NCI-H2107 (cell line): ENCODE measurements at places on chromosomes 5 and 9.

DNA sequence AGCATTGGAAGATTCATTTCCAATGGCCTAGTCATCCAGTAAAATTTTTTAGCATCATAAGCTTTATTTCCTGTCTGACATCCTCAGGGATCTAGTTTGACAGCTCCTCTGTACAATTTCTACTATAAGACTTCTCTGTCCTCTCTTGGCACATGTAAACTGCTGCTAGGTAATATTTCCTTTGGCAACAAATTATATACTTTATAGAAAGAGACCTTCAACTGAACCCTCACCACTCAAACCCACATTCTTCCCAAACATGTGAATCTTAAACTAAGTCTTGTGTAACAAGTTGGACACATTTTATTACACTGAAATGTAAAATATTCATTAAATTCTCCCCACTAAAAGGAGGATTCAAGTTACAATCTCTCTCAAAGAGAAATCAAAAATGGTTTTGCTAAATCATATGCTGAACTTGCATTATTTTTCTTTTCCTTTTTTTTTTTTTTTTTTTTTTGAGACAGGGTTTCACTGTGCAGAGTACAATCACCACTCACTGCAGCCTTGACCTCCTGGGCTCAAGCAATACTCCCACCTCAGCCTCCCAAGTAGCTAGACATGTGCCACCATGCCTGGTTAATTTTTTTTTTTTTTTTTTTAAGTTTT is 36.9 kb downstream of the SCAI start:
- no peak for DNase-seq

DNA sequence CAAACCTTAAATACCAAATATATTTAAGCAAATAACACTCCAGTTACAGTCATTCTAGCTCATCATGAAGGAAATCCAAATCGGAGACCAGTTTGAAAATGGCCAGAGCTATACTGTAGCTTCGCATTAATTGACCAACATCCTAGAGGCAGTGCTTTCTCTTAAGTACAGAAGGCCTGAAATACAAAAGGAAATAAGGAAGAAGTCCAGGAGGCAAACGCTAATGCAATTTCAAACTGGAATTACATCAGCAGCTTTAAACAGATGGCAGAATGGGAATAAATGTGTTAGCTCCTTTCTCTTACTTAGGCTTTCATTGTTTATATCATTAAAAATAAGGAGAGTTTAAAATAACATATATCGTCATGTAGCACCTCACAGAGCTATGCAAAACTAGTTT is 197.0 kb downstream of the SEC61B start:
- no peak for DNase-seq

- no peak for DNase-seq
Observed at GRCh38 chr5:173969167-173970049, 19.6 kb upstream of the C5orf47 start.

DNA sequence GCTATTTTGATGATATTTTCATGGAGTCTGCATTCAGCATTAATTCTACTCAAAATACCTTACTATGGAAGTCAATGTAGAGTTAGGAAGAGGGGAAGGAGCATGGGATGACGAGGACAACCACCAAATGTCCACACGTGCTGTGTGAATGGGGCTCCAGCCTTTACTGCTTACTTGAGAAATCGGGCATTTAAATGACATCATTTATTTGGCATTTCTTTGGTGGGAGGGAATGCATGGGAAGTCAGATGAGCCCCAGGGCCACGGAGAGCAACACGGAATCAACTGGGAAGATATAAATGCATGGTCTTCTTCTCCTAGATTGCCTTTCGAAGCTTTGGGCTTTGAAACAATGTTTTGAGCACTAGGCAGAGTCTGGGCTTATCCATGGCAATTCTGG is 458.5 kb upstream of the KLF4 start:
- no peak for DNase-seq

GRCh38 chr5:80172067-80172695 is 83.7 kb downstream of the SERINC5 start:
- DNase-seq, result no peak

- no peak for DNase-seq
Observed at GRCh38 chr5:126836778-126837177, 59.8 kb downstream of the LMNB1 start.

DNA sequence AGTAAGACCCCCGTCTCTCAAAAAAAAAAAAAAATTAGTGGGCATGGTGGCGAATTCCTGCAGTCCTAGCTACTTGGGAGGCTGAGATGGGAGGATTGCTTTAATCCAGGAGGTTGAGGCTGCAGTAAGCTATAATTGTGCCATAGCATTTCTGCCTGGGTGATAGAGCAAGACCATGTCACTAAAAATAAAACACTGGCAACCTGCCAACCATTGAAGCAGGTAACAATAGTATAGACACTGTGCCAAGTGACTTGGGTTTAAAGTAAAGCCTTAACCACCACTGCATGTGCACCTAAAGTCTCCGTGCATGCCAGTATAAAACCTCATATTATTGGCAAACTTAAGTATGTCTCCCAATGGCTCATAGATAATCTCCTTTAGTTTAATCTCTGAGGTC is 3.4 kb upstream of the APBA1 start:
- DNase-seq, result no peak

DNA sequence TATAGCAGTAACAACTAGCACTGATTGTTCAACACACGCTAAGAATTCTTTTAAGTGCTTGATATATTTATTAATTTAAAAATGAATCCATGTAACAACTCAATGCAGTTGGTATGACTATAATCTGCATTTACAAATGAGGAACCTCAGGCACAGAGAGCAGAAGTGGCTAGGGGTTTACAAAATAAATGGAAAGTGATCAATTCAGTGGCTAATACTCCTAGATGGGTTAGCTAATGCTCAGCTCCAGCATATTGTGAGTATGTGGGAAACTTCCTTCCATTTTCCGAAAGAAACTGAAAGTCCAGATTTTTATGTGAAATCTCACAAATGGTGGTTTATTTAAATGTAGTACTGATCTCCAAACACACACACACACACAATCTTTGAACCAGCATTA is 128.0 kb downstream of the RFX3 start:
- DNase-seq, result no peak

DNA sequence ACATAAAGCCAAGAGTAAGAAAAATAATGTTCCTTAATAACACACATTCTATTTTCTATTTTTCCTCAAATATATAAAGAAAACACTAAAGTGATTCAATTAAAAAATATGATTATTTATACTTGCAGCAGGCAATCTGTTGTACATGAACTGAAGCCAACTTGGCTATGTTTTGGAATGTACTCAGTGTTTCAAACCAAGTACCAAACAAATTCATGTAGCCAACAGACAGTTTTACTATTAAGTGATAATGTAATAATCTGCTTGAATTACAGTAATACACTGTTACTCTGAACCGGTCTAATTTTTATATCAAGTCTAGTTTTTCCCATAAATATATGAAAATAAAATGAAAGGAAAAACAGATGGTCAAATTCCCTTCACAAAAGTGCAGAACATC is 58.0 kb downstream of the CEP120 start:
- no peak for DNase-seq

DNA sequence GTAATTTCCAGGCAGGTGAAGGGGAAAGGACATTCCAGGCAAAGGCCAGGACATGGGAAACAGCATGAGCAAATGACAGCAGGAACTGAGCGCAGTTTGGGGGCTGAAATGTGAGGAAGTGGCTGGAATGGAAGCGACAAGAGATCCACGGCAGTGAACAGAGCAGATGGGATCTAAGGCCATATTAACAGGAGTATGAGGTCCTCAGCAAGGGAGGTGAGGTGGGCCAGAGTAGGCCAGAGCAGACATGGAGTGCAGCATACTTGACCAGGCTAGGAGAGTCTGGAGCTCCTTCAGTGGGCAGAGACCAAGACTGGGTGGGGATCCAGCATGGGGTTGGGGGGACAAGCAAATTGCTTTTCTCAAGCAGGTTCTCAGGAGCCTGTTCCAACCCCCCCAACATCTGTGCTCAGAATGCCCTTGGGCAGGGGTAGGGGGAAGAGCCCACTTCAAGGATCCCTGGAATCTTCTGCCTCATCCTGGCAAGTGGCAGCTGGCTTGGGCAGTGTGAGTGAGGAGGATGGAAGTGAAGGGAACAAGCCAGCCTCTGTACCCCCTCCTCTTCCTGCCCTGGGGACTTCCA is 34.5 kb downstream of the DAB2IP start:
- DNase-seq, result no peak

DNA sequence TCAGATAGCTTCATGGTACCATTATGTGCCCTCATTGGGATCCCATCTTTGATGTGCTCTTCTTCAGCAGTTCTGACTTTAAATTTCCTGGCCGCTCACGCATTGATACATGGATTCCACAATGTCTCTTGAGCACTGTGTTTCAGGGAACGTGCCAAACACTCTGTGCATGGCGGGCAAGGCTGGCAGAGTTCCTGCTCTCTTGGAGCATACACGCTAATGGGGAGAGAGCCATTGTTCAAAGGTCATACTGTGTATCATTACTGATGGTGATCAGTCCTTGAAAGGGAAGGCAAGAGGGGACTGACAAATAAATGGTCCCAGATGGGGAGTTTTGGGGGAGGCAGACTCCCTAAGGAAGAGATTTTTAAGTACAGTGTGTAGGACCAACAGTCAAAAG is 52.3 kb downstream of the AMBP start:
- DNase-seq, result no peak

DNA sequence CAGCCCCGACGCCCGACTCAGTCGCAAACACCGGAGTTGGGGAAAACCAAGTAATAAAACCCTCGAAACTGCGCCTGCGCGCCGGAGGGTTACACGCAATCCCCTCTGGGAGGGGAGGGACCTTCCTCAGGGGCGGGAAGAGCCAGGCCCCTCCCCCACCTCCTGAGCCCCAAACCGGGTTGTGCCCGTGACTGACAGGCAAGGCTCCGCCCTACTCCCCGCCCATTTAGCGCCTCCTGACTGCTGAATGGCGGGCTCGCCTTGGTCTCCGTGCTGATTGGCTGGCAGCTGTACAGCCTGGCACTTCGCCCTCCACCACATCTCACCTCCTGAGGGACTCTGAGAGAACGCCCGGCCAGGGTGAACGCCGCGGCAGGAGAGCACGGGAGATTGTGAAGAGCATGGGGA is at the start of gene PRDM9:
Gene PRDM9, plus strand, starts transcription at position 332 of the 408 bp plus-strand sequence. CDS start 1,425 bp downstream, outside the sequence.
- peak; percentile 33 for DNase-seq

DNA sequence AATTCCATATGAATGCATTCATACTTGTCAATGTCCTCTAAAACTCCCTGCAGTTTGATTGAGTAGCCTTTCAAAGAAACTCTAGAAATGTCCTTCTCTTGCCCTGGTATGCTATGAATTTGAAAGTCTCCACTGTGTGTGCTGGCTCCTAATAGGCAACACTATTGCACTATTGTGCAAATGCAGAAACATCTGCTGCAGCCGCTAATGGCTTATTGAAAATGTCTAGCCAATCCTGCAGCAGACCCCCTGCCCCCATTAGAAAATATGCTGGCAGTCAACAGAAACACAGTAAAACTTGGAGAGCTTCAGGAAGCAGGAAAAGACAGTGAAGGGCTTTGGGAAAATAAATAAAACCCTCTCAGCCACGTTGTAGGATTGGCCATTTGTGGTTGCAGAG is 87.3 kb upstream of the GRAMD2B start:
- DNase-seq, result no peak

GRCh38 chr5:95985249-95985648 is 23.6 kb upstream of the ELL2 start:
- no peak for DNase-seq

- no peak for DNase-seq
Observed at GRCh38 chr9:73172901-73173215, 21.2 kb downstream of the ANXA1 start.

DNA sequence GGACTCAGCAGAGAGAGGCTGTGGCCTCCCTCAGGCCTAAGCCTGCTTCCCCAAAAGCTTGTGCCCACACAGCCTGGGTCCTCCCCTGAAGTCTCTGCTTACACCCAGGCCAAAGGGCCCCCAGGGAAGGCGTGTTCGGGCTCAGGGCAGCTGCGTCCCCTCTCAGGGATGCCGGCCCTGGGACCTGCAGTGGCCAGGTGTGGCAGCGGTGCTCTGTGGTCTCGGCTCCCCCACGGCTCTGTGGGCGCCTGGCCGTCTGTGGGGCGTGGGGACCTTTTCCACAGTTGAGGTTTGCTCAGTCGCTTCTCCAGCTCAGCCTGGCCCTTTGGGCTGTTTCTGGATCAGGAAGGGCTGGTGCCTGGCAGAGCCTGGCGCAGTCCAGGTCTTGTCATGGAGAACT is 75.9 kb downstream of the RXRA start:
- no peak for DNase-seq

DNA sequence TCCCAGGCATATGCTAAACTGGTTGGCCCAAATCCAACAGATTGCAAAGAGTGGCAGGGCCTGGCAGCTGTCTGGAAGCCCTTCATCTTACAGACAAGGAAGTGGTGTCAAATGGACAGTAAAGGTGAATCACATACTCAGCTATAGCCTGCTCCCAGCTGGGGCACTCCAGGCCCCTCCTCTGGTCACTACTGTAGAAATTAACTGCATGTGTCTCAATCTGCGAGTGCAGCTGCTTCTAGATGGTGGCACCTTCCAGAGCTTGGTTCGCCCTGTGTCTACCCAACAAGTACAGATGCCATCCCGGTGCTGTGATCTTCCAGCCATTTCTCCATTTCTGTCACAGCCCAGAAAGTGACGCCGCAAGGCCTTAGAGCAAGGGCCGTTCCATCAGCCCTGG is 50.2 kb downstream of the OTULIN start:
- DNase-seq, result peak; percentile 34

DNA sequence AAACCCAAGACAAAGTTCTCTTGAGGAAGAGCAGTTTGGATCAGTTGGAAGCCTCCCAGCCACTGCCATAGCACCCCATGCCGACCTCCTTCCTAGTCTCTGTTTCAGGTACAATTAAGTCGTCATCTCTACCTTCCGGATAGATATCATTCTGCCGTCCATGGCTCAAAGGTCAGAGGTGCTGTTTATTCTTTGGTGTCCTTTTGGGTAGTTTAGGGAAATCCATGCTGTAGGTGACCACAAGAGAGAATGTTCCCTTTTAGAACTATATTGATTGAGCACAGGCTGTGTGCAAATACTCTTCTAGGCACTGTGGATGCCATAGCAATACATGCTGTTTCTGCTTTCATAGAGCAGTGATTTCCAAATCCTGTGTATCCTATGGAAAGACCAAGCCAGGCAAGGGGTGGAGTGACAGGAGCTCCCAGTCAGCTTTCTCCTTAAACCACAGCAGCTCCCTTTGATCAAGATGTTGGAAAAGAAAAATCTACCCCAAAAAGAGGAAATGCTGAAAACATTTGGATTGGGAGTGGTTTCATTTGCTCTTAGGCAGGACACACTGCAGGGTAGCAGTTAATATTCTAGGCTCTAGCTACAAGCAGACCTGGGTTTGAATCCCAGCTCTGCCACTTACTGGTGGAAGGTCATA is 127.9 kb downstream of the PALM2AKAP2 start:
- DNase-seq, result no peak

DNA sequence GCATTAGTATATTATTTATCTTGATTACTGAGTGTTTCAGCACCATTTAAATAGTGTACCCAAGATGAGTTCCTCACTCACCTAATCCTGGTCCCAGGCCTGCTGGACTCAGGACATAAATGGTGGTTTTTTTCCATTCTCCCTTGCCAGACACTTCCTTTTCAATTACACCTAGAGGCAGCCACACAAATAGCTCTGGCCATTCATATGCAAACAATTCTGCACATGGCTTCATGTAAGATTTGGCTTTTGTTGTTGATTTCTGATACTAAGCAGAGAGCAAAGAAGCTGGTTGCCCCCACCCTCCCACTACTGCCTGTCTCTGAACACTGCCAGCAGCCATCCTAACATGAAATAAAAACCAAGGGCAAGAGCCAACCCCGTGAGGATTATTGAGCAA is 180.4 kb downstream of the SEMA5A start:
- DNase-seq, result no peak
